ENCODE measurements at places on chromosomes 7 and 10.

- DNase-seq, result no peak
Observed at GRCh38 chr10:50501924-50502452, 121.8 kb downstream of the SGMS1 start.

DNA sequence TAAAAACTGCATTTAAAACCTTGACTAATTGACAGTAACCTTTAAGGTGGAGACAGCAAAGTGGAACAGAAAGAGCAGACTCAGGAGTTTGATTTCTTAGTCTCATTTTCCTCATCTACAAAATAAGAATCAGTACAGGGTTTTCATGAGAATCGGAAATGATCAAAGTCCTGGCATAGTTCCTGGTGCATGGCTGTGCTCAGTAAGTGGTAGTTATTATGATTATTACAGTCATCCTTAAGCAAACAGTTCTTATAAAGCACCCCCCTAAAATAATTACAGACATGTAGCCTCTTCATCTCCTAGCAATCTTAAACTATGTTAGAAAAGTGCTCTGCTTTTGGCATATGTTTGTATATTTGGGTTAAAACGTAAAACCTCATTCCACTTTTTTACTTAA lies 18.0 kb downstream of the NEBL start:
- no peak for DNase-seq

DNA sequence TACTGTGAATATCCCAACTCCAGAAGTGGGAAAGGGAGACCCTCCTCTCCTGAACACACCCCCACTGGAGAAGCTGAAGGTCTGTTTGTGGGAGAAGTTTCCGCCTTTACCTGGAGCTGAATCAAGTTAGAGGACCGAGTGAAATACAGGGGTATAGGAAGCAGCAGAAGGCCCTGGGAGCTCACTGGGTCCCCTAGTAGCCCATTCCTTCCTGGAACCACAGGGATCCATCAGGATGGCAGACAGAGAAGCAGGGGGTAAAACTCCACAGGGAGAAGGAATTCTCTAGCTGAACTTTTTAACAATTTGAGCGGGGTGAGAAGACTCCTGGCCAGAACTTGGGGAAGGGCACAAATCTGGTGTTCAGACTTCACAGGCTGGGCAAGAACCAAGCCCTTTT lies 275.8 kb downstream of the GRID1 start:
- DNase-seq, result no peak

DNA sequence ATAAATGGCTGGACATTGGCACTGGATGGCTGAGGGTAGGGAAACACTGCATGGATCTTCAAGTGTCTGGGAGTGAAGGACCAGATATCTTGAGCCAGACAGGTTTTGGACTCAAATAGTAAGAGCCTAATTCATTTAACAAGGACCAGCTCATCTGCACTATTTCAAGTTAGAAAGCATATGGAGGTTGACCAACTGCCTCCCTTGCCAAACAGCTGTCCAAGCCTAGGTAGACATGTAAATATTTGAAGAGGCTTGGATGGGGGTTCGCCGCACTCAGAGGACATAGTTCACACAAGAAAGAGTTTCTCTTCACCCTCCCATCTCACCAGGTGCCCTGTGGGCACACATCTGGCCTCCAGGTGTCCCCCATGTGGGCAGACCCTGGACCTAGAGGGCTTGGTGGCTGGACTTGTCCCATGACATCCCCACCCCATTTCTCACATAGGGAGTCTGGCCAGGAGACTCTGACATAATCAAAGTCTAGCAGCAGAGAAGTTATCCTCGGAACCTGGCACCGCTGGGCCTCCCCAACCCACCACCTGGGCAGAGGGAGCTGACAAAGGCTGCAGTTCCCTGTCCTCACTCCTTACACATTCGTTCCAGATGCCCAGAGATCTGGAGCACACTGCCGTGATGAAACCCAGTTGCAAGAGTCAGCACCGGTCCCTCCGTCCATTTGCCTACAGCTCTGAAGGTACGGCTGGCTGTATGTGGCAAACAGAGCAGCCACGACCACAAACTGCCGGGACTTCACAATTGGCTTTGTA lies 116.9 kb upstream of the GDF10 start:
- no peak for DNase-seq

- no peak for DNase-seq
Observed at GRCh38 chr7:50718311-50718710, 64.4 kb downstream of the GRB10 start.

GRCh38 chr10:77348751-77349150 lies 288.9 kb downstream of the KCNMA1 start:
- DNase-seq, result no peak

DNA sequence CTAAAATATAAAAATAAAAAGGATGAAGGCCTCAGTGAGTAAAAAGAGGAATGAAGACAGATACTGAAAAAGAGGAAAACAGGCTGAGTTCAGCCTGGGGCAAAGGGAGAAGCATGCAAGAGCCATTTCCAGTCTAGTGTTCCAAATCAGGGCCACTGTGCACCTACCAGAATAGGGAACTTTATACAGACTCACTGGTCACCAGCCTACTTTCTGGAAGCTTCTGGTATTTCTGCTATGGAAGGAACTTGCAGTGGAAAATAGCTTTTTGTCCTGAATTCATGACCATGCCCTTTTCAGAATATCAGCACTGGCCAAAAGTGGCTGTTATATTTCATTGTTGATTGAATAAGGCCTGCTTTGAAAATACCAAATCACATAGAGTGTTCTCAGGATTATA lies 28.8 kb downstream of the ABRAXAS2 start:
- DNase-seq, result no peak
